ENCODE measurements at places on chromosomes 1 and 21. TPM values are rescaled to one million over a fixed set of nuclear protein-coding genes. Genes with fewer than 3 reads are reported as not detected.

GRCh38 chr1:69320757-69321211 lies 246.9 kb upstream of the LRRC7 start:
- no peak for DNase-seq

DNA sequence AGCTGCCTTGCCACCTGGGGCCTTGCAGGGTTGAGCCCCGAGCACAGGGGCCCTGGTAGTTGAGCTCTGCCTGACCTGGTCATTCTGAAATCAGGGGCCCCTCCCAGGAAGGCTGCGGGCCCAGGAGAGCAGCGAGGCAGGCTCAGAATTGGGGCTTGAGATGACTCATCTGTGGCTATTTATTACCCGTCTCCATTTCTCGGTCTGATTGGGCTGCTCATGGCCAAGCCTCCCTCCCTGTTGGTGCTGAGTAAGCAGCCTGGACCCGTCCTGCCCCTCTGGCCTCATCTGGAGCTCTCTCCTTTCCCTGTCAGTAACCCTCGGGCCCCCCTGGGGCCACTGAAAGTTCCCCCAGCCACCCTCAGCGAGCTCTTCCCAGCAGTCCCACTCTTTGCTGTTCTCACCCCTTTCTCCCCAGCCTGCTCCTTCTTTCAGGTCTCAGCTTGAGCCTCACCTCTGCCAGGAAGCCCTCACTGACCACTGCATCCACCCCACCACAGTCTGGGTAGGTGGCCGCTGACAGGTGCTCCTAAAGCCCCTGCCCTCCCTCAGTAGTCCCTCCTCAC lies 11.0 kb upstream of the TNFRSF8 start:
- DNase-seq: peak; percentile 34

DNA sequence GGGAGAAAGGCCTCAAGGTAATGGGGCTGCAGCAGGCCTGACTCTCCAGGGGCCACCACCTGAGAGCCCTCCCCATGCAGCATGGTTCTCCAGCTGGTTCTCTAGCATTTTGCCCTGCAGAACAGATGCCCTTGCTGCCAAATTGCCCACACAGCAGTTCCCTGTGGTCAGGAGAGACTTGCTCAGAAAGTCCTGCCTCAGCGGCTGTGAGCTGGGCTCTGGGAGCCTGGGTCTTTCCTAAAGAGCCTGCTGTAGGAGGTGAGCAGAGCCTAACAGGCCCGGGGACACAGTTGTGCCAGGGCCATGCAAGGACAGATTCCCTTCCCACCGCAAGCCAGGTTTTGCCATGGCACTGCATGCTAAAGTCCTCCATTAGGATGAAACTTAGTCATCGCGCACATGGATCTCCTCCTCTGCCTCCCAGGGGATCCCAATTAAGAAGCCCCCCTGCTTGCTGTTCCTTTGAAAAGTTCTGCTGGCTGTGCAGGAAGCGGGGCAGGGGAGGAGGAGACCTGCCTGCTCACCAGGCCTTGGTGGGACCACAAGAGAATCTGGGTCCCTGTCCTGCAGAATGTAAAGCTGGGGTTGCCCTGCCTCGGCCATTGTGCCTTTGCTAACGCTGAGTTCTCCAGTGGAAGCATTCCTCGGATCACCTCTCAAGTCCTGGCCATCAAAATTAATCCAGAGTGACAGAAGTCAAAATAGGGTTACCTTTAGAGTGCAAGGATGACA lies 21.4 kb downstream of the TEX35 start:
- no peak for DNase-seq

DNA sequence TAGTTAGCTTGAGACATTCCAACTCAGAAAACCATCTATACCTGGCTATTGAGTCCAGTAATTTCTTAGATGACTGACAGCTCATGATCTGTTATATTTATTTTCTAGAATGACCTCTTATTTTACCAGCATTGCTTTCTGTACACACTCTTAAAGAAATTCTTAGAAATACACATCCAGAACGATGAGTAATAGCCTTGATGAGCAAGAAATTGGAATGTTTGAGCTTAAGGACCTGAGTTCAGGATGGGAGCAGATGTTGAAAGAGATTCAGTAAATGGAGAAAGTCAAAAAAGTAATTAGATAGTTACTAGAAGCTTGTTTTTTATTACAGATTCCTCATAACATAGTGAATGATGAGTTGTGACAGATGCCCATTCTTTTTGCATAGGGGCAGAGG lies 11.7 kb downstream of the PYHIN1 start:
- DNase-seq: no peak

DNA sequence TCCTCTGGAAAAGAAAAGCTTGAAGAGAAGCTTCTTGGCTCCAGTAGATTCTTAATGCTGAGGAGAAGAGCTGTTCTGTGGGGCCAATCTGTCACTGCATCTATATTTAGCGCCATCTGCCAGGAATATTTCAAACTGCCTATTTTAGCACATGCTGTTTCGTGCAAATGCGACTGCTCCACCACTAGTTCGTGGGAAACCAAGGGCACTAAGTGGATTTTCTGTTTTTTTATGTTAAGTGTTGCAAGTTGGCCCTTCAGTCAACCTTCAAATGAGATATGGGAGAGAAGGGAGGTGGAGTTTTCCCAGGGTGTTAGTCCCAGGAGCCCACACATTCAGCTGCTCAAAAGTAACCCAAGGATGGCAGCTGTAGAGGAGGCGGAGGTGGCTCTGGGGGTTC lies 91.9 kb downstream of the TSEN15 start:
- peak; percentile 52 for DNase-seq

DNA sequence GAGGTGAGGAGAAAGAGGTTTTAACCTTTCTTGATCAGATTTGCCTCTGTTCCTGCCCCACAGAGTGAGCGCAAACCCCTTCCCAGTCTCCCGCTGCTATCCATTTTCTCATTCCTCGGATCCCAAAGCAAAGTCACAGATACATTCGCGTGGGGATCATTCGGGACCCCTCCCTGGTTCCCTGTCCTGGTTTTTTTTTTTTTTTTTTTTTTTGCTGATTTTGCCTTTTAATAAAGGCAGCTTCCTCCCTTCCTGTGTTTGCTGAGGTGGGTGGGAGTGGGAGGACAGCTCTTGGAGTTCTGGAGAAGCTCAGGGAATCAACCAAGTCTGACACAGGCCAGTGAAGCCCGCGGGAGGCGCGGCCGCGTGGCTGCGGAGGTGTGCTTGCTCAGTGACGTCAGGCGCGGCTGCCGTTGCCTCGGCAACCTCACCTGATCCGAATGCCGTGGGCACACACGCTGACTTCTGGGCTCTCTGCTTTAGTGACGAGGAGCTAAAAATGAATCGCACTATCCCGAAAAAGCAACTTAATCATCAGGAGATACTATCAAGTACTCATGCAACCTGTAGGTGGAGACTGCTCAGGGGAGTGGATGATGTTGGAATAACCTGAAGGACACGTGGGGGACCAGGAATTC lies 106.4 kb downstream of the TBX19 start:
- peak; percentile 69 for DNase-seq

GRCh38 chr1:154843636-154844296 lies 26.3 kb downstream of the KCNN3 start:
- no peak for DNase-seq

GRCh38 chr1:94514095-94514727 lies 27.3 kb downstream of the F3 start:
- peak; percentile 68 for DNase-seq

DNA sequence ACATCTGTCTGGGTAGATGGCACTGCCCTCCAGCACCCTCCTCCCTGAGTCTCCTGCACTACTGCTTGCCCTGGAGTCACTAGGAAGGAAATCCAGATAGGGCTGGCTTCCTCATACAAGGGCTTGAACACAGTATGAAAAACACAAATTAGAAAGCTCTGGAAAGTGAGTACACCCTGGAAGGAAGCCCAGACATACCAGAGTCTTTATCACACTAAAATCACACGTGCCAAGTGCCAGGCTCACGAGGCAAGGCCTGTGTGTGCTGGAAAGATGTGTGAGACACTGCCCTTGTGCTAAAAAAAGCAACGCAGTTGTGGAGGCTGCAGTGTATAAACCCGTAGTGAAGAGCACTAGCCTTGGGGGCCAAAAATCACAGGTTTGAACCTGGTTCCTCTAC lies 28.3 kb upstream of the S100A7 start:
- DNase-seq: peak; percentile 60

DNA sequence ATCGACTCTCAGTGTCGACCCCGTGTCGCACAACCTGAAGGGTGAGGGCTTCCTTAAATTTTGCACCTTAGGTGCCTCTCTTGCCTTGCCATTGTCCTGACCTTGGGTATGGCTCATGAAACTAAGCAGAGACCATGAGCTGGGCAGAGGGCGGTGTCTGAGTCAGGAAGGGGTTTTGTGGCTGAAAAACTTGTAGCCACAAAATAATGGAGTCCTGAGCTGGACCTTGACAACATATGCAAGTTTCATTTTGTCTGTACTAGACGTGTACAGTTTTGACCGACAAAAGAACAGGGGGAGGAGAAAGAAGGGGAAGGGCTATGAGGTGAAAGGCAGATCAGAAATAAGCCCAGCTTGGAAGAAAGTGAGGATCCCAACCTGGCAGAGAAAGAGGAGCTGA lies 8.3 kb upstream of the RUNX1 start:
- no peak for DNase-seq

DNA sequence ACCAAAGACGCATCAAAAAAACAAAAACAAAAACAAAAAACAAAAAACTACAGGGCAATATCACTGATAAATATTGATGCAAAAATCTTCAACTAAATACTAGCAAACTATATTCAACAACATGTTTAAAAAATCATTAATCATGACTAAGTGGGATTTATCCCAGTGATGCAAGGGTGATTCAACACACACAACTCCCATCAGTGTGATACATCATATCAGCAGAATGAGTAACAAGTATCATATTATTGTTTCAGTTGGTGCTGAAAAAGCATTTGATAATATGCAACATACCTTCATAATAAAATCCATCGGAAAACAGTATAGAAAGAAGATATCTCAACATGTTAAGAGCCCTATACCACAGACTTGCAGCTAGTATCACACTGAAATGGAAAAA lies 953.0 kb downstream of the AMY1C start:
- DNase-seq: no peak

DNA sequence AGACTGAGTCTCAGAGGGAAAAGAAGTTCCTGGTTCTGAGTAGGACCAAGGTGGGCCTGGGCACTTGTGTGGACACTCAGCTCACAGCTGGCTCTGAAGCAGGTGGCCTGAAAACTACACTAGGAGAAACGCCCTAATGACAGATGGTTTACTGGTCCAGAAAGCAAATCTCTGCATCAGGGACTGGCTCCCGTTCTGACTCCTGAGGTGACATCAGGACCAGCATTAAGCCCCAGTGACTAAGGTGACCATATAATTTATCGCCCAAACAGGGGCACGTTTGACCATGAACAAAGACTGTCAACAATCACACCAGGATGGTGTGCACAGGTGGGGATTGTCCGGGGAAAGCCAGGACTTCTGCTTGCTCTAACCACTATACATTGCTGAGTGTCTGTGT lies 12.2 kb upstream of the CD34 start:
- DNase-seq: no peak

- DNase-seq: peak; percentile 23
Observed at GRCh38 chr1:50750021-50750619, 209.9 kb downstream of the FAF1 start.

- no peak for DNase-seq
Observed at GRCh38 chr1:3021233-3021671, at the start of gene ACTRT2. ACTRT2 (plus strand) TSS chr1:3021467; CDS start chr1:3021687, 220 bp downstream.

GRCh38 chr1:30867537-30867936 lies 41.0 kb downstream of the SDC3 start:
- no peak for DNase-seq

DNA sequence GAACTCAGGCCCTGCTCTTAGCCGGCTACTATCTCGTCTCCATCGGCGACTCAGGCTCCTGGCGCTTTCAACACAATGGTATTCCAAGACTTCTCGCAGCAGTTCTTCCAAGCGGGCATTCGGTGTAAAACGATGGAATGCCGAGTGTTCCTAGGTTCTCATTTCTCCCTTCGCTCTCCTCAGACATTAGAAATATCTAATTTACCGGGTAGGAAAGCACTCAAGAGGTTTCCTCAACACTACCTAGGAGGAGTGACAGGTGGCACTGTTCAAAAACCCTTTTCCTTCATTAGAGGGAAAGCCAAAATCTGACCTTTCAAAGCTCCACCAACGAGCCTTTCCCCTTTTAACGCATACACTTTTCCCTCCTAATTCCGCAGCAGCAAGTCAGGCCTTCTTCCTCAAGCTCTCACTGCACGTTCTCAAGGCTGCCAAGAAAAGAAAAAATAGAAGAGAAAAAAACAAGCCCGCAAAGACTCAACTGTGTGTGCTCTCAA lies 601 bp downstream of the UBE2G2 start:
- DNase-seq: no peak

DNA sequence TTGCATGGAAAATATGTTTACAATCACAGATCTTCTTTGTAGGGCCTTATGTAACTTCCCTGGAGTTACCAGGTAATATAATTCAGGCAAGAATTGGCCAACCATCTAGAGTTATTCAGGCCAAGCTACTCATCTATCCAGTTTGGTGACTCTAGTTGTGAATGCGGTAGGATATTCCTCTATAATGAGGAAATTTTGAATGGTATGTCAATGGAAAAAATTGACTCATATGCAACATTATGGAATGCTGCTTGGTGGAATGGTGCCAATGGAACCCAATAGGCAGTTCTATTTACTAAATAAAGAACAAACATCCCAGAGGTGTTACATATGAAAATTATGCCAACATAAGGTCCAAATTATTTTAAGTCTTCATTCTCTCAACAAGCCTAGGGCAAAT lies 5.6 kb upstream of the TNFSF18 start:
- no peak for DNase-seq

DNA sequence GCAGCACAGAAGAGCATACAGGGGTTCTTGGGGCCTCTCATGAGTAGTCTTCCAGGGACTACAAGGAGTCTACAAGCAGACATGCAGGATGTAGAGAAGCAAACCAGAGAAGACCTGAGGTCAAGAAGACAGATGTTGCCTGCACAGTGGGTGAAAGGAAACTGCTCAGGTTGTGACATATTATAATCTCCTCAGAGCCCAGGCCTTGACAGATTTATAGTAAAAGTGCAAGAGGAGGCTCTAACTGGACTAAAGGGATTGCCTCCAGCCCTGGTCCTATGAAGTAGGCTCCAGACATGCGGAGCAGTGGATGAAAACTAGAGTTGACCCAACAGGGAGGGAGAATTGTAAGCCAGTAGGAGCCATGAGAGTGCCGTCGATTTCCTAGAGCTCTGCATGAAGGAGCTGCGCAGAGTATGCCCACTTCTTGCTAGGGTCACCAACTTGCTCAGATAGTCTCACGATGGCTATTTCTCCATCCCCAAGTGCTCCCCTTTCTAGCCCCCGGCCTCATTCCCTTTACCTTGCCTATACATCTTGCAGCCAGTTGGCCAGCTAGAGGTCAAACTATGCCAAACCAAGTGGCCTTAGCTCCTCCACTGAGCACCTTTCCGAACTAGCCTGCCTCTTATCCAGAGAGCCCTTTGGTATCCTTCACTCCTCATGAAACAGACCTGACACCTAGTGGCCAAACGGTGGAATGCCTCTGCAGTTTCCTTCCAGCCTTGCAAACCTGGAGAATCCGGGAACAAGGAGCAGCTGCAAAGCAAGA lies 36.2 kb upstream of the IPO9 start:
- DNase-seq: peak; percentile 84

PKLR gene
- polyA plus RNA-seq: 2.0 TPM

KIF14 gene
- polyA plus RNA-seq: 1.8 TPM

NPR1 gene
- 10.7 TPM for polyA plus RNA-seq

PLPPR5 gene
- 4.5 TPM for polyA plus RNA-seq

OR6K3 gene
- not detected for polyA plus RNA-seq

LRRIQ3 gene
- 36.2 TPM for polyA plus RNA-seq

NUDT4B gene
- polyA plus RNA-seq: 7.0 TPM

FCMR gene
- 5.3 TPM for polyA plus RNA-seq

All from testis (tissue), 5 donors.